ENCODE measurements at places on chromosomes 6 and 20.

GRCh38 chr6:41712651-41713103 lies 22.7 kb downstream of the TFEB start:
- no peak for DNase-seq

DNA sequence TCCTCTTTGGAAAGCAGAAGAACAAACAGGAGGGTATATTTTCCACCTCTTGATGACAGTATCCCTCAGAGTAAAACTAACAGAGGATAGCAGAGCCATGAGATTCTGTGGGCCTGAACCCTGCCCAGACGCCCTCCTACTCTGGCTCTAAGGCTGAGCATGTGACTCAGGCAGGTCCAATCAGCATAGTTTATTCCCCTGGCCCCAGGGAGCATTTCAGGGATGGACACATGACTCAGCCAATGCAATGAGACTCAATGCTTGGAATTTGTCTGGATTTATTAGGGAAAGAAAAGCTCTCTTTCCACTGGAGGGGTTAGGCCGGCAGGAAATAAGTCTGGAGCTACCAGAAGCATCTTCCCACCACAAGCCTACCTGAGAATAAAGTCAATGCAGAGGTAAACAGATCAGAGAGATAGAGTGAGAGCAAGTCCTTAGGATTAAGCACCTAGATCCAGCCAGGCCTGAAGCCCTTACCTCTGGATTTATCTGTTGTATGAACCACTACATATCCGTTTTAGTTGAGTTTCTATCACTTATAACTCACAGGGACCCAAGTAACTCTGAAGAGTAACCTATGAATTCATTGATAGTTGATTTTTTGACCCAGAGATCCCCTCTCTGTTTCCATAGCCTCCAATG lies 68.2 kb upstream of the EYA2 start:
- DNase-seq = no peak

- DNase-seq = no peak
These were observed 91.6 kb downstream of the RNF217 start for GRCh38 chr6:125053809-125054208.

- no peak for DNase-seq
These were observed 15.8 kb downstream of the ADNP start for GRCh38 chr20:50915424-50915823.

- DNase-seq = no peak
These were observed 513.3 kb downstream of the HAO1 start for GRCh38 chr20:7426890-7427496.

DNA sequence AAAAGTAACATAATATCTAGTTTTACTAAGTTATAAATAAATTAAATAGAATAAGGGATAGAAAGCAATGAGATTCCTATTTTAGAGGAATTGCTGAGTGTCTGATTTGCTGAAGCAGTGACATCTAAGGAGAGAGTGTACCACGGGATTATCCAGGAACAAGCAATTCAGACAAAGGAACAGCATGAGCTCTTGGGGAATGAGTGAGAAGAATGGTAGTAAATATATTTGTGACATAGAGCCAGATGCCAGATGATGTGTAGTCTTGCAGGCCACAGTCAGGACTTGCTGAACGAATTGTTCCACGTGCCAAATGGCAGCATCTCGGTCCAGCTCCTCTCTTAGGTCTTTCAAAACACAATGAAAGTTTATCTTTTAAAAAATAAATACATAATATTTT lies 339.2 kb downstream of the TENT5A start:
- DNase-seq = no peak

GRCh38 chr6:53796451-53796780 lies 1.6 kb downstream of the LRRC1 start:
- no peak for DNase-seq

DNA sequence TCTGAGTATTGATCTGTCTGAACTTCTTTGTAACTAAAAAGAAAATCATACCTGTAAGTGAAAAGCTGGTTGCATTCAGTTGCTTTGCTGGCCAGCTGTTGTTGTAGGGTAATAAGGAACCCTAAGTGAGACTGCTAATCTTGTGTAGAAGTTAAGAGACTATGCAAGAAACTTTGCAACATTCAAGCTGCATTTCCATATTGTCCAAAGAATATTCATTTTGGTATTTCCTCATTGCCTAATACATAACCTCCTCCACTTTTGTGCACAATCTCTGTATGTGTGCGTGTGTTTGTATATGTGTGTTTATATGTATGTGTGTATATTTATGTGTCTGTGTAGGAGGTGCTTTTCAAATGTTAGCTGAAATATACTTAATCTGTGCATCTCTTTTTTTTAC lies 414.9 kb downstream of the CDKAL1 start:
- DNase-seq = no peak

- no peak for DNase-seq
These were observed 40.5 kb downstream of the DSE start for GRCh38 chr6:116411284-116411623.

DNA sequence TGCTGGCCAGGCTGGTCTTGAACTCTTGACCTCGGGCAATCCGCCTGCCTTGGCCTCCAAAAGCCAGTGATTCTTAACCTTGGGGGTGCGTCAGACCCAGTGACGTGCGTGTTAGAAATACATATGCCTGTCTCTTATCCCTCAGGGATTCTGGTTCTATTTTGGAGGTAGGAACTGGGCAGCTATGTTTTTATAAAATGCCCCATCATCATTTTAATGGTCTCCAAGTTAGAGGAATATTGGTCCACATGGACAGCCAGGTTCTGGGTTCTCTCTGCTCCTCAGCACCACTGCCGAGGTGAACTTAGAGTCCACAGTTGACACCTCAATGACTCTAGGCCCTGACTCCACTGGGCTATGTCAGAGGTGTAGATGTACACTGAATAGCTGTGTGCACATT lies 352.7 kb downstream of the SMOC2 start:
- DNase-seq = no peak

DNA sequence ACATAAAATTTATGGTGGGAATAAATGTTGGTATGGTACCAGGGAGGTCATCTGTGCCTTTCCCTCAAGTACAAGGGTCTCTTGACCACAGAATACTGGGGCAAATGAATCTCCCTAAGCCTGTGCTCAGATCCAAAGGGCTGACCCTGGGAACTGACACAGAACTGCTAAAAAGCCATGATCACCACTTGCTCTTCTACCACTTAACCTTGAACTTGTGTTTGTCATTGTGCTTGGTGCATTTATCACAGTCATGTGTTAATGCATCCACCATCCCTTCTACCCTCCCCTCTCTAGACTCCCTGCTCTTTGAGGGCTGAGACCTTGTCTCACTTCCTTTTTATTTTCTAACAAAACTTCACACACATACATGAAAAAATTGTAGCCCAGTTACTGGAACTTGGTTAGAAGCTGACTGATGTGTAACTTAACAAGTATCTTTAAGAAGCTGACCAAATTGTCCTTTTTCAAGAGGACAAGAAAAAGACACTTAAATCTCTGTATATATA lies 46.1 kb upstream of the PBOV1 start:
- DNase-seq = no peak

- no peak for DNase-seq
These were observed 1.6 kb downstream of the TBC1D20 start for GRCh38 chr20:460707-461106.

DNA sequence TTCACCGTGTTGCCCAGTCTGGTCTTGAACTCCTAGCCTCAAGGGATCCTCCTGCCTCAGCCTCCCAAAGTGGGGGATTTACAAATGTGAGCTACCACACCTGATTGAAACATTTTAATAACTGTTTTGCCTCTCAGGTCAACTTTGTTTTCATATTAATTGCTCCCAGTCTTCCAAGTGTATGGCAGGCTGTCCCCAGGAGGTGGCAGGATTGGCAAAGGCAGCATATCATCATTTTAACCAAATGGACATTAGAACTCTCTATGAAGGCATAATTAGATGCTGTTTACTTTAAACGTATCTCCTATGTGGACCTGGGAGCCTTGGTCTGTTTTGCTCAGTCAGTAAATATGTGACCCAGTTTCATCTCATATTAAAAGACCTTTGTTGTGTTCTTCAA lies 59.2 kb upstream of the CSE1L start:
- no peak for DNase-seq

DNA sequence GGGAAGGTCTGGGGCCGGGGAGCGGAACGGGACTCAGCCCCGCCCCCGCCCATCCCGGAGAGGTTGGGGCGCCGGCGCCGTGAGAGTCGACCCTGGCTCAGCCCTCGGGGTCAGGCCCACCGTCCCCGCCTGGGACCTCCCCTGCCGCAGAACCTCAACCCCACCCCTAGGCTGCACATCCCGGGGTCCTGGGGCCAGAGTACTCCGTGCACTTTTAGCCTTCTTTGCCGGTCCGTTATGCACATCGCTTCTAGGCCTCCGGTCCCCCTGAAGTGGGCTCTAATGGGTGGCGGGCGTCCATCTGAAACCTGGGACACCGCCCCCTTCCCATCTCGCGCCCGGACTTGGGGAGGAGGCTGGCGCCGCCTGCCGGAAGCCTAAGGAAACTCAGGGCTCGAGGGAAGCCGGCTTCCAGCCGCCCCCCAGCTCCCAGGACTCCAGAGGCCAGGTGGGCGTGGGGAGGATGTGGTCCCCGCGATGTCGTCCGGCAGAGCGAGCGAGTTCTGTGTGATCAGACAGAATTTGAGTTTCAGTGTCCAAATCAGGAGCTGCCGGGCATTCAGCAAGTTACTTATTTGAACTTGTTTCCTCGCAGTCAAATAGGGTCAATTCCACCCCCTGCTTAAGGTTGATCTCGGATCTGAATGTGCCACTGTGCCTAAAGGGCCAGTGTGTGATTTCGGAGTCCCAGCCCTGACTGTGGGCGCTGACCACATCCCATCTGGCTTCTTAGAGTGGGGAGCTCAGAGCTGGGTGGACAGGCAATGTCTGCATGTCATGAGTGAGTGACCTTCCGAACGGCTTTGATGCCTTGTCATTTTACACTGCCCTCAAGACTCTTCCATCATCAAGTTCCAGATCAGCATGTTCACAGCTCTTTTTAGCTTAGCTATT lies 47.6 kb downstream of the CPXM1 start:
- peak; percentile 57 for DNase-seq

GRCh38 chr20:57570920-57571319 lies 10.0 kb downstream of the PCK1 start:
- no peak for DNase-seq

- peak; percentile 62 for DNase-seq
These were observed 868 bp downstream of the SAMD10 start for GRCh38 chr20:63978319-63979228.

GRCh38 chr6:113970805-113971676 lies at the start of gene HDAC2:
Gene HDAC2 (minus strand): TSS chr6:113971148. CDS start chr6:113970908, 240 bp downstream.
- DNase-seq = peak; percentile 86

GRCh38 chr6:169965657-169966311 lies 214.4 kb downstream of the ERMARD start:
- no peak for DNase-seq

DNA sequence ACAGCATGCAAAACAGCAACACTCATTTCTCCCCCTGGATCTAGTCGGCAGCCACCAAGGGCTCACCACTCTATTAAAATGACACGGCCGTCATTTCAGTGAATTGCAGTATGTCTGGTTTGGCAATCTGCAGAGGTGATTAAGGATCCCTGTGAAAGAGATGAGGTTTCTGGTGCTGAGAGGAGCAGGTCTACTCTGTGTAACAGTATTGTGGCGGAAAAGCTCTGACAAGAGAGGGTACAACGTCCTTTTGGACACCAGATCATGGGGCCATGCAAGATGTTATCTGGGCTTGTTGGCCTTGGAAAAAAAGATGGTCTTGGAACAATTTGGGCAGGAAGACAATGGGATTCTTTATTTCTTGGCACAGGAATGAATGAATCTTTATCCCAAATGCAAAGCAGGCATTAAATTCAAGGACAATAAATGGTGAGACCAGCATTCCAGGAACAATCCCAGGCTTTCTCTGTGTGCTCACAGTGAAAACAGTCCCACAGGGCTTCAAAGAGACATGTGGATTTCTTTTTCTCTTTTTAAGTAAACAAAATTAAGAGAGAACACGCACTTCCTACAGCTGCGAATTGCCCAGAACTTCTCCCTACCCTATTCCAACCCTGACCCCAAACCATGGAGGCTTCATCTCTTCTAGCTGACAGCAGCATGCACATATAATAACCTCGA lies 33.7 kb upstream of the ADGRF1 start:
- no peak for DNase-seq

- no peak for DNase-seq
These were observed 736.4 kb upstream of the MARCKS start for GRCh38 chr6:113120582-113121285.

- DNase-seq = no peak
These were observed 110.7 kb upstream of the PHACTR1 start for GRCh38 chr6:12605888-12606345.

DNA sequence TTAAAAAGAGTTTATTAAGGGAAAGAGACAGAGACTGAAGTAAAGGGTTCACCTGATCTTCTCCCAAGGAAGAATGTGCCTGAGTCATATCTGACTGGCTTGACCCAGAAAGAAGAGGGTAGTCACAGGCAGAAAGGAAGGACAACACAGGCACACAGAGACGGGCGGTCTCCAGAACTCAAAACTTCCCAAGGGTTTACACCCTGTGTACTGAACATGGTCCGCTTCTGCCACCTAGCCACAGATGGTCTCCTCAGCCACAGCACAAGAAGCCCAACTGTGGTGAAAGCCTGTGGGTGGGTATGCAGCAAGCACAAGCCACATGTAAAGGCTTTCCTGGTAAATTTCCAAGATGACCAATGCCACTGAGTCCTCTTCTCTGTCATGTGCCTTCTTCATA lies 17.2 kb downstream of the UNC5CL start:
- no peak for DNase-seq

GRCh38 chr20:51581571-51581970 lies 39.1 kb upstream of the NFATC2 start:
- no peak for DNase-seq

DNA sequence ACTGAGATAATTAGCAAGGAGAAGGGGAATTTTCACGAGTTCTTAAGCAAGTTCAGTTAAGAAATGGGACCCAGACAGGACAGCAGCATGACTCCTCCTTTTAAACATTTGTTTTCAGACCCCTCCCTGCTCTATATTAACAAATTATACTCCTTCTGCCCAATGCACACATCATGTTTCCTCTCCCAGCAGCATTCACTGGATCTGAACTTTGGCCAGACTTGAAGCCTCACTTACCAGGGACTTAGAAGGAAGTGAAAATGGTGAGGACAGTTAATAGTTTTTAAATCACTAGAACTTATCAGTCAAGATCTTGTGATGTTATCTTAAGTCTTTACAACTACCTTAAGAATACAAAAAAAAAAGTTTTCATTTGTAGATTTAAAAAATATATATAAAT lies 1174.7 kb upstream of the MAP3K7 start:
- DNase-seq = no peak

DNA sequence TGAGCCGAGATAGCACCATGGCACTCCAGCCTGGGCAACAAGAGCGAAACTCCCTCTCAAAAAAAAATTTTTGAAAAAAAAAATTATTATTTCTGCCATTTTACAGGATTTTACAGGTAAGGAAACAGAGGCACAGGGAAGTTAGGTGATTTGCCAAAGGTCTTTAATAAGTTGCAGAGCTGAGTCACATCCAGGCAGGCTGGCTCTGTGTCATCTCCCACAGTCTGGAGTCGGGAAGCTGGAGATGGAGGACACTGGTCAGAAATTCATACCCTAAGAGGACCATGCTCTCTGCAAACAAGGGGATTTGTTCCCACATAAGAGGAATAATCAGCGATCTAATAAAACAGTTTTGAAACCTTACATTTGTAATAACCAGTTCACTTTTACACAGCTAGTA lies 24.1 kb downstream of the HECA start:
- DNase-seq = no peak
